ENCODE measurements at places on chromosomes 6 and 20. TPM values are rescaled to one million over a fixed set of nuclear protein-coding genes. Genes with fewer than 3 reads are reported as not detected.

DNA sequence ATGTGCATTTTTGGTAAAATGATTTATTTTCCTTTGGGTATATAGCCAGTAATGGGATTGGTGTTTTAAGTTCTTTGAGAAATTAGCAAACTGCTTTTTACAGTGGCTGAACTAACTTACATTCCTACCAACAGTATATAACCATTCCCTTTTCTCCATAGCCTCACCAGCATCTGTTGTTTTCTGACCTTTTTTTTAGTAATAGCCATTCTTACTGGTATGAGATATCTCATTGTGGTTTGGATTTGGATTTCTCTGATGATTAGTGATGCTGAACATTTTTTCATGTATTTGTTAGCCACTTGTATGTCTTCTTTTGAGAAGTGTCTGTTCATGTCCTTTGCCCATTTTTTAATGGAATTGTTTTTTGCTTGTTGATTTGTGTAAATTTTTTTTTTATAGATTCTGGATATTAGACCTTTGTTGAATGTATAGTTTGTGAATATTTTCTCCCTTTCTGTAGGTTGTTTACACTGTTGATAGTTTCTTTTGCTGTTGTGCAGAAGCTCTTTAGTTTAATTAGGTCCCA lies 42.3 kb downstream of the STK4 start:
- ATAC-seq = no peak

DNA sequence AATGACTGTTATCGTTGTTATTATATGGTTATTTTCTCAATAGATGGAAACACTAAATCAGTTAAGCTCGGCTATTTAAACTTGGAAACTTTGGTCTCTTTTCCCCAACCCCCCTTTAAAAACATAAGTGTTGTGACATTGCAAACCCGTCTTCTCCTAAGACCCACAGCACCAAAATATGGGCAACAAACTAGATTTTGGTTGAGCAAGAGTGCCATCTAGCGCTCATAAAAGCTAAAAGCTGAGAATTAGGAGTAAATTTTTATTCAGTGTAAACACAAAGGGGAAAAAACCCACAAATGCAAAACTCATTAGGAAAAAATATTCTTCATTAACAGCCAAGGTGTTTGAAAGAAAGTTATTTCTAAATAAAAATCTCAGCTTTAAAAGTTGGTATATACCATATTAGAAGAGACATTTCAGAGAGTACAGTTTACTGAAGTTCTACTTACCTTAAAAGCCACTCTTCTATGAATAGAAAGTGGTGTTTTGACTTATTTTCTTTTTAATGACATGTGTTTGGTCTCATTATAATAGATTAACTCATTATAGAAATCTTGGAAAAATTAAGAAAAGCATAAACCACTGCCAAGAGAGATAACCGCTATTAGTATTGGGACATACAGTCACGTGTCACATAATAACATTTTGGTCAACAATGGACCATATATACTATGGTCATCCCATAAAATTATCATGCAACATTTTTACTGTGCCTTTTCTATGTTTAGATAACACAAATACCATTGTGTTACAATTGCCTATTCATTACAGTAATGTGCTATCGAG lies 21.1 kb downstream of the SESN1 start:
- peak; percentile 65 for ATAC-seq

SRSF12 gene
- 0.44 TPM for total RNA-seq

TRERF1 gene
- total RNA-seq = 7.3 TPM

DNA sequence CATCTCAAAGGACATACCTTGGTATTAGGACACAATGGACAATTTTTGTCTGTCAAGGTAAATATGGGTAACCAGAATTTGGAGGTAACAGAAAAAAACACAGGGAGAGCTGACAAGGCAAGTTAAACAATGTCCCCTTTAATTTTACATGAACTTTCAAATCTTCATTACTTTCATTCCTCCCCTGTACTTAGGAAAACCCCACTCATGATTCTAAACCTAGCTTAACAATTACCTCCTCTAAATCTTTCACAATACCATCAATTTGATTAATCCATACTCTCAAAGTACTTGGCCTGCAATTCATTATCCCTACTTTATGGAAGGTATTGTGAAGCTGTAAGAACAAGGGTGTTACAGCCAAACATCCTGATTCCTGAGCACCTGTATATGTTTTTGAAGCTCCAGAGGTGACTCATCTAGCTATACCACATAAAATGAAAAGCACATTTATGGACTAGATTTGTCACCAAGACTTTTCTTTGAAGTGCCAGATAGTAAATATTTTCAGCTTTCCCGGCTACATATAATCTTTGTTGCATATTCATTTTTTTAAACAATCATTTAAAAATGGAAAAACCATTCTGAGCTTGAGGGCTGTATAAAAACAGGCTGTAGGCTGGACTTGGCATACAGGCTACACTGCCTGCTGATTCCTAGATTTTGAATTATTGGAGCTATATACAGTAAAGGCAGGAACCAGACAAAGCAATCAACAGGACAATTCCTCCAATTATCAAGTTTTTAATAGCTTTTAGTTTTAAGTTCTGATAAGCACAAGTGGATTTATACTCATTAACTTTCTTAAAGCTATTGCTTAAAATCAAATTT lies 22.9 kb downstream of the DEK start:
- peak; percentile 52 for ATAC-seq

DNA sequence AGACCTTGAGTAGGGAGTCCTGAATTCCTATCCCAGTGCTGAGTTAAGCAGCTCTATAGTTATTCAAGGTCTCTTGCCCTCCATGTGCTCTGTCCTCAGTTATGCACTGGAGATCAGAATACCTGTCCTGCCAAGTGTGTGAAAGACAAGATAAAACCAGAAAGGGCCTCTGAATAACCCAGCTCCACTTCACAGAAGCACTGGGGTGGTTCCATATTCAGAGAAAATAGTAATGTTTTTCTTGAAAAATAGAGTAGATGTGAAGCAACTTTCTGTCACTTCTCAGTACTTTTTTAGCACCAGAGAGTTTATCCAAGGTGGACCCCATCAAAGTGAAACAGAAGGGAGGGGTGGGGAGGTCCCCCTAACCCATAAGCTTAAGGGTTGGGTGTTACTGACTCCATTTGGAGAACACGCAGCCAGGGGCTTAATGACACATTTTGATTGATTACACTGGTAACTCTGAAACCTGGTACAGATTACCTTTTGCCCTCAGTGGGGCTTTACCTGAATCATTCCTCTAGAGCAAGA lies 509.8 kb upstream of the JARID2 start:
- ATAC-seq = no peak

- ATAC-seq = no peak
Measured at GRCh38 chr6:25769983-25770382, 15.4 kb downstream of the SLC17A4 start.
